ENCODE measurements at places on chromosomes 5 and 9.

- peak; percentile 3 for DNase-seq
Observed at GRCh38 chr9:112248722-112249121, 73.6 kb upstream of the SUSD1 start.

DNA sequence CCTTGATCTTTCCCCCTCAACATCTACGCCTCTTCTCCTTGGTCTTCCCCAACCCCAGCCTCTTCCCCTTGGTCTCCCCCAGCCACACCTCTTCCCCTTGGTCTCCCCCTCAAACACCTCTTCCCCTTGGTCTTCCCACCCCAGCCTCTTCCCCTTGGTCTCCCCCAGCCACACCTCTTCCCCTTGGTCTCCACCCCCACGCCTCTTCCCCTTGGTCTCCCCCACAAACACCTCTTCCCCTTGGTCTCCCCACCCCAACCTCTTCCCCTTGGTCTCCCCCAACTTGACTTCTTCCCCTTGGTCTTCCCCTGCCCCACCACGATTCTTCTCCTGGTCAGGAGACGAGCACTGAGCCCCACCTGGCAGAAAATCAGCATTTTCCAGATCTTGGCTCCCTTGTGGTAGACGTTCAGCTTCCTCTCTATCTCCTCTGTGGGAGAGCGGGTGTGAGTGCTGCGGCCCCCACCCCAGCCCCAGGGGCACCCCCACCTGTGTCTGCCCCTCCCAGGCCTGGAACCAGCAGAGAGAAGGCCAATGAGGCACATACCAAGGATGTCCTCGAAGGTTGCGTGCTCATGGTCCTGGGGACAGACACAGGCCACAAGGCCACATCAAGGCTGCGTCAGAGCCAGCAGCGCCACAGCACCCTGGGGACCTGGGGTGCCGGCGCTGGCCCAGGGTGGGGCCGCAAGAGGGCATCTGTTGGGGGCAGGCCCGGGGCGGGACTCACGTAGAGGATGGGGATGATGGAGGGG is 7.0 kb downstream of the NSMF start:
- no peak for DNase-seq

GRCh38 chr5:163387589-163388343 is 49.6 kb upstream of the CCNG1 start:
- DNase-seq = no peak

- DNase-seq = no peak
Observed at GRCh38 chr5:32068561-32068960, 105.6 kb downstream of the GOLPH3 start.

- no peak for DNase-seq
Observed at GRCh38 chr5:149841851-149842793, 102.5 kb downstream of the PDE6A start.

- DNase-seq = no peak
Observed at GRCh38 chr5:81115261-81115660, 117.9 kb upstream of the CKMT2 start.

DNA sequence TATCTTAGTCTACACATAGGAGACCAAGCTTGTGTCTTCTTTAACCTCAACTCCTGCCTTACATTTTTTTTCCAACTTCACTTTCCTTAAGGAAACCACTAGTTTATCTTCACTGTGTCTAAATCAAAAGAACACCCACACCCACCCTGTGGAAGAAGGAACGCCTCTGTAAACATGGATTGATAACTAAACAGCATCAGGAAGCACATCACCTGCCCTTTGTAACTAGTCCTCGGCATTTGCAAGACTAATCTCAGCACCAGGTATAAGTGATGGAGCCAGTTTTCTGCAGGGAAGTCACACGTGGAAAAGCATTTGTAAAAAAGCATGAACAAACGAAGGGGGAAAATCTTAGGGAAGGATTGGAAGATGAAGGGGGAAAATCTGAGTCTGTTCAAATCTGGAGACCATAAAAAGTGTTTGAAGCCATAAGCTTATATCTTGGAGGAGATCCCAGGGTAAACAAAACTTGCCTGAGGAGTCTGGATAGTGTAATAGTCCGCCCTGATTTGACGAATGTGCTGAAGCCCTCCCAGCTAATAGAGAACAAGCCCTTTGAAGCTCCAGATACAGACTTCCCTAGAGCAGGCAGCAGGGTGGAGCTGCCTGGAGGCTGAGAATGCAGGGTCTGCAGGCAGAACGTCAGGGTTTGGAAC is 117.3 kb upstream of the LHFPL2 start:
- no peak for DNase-seq

- peak; percentile 44 for DNase-seq
Observed at GRCh38 chr9:136245219-136246150, at the start of gene QSOX2. QSOX2 (minus strand) TSS chr9:136245812; CDS start chr9:136245803, 9 bp downstream.

DNA sequence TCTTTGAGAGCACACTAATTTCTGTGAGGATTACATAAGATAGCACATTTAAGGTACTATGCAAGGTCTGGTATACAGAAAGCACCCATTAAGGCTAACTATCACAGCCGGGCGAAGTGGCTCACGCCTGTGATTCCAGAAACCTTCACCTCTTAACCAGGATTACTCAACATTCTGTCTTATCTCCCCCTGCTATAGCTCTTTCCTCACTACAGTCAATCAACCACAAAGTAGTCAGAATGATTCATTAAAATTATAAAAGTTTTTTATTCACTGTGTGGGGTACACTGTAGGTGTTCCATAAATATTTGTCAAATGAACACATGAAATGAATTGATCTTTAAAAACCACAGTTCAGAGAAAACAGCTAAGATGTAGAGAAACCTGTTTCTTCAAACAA is 48.7 kb downstream of the CHD1 start:
- no peak for DNase-seq

DNA sequence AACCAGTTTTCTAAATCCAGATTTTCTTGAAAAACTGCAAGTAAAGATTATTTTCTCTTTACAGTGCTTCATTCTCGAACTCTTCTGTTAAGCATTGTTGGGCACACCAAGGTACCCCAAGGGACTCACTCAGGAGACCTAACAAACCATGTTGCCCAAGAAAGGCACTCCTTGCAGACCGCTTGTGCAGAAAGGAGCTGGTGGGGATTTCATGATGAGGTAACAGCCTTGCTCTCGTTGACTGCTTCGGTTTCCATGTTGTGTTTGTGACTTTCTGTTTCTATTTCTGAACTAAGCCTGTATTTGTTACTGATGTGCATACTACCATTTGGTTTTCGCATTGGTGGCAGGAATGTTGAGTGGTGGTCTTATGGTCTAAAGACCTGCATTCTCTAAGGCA is 266.6 kb upstream of the DAP start:
- no peak for DNase-seq

DNA sequence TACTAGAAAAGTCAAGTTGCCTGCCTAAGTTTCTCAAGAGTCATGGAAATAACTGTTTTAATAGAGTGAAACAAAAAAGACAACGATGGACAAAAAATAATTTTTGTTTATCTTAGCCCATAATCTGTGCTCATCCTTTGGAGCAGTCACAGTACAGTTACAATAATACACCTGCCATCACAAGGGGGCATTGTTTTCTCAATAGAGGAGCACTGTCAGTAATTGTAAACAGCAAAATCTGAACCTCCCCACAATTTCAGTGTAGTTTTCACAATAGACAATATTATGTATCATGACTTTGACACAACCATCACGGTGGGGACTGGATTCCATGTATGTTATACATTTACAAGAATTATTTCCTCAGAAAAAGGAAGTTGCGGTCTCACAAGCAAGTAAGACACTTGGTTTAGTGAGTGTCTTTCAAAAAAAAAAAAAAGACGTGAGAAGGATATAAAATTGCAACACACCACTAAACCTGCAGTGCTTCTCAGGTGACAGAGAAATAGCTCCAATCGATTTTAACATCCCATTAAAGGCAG is 586.3 kb downstream of the PTPRD start:
- no peak for DNase-seq

All from stromal cell of bone marrow (primary cell).